T-helper 1 cell (primary cell): ENCODE measurements at places on chromosomes 1 and 21.

DNA sequence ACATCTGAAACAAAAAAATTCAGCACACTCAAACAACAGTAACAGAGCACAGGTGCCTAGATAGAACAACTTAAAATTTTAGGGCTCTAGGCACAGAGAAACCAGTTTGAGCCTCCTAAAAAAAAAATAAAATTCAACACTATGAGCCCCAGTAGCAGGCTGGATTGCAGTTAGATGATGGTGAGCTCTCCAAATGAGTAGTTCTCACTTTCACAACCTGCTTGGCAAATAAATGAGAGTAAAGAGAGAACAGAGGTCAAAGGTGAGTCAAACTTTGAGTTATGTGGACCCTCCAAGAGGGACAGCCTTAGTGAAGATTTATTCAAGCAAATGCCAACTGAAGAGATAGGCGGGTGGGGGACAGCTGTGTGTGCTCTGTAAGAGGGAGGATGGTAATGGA is 3.6 kb downstream of the BEND5 start:
- DNase-seq = no peak

DNA sequence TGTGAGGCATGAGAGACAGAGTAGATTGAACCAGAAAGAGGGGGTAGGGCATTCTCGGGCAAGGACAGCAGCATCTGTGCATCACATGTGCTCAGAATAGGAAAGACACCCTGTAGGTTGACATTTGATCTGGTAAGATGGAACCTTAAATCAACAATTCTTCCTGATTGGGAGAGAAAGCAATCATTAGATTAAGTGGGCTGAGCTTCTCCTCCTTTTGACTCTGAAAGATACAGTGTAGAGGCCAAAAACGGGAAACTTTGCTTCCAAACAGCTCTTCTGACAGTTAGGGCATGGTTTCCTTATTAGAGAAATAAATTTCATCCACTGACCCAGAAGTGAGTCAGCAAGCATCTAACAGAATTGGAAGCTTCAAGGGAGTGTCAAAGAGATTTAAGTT is 9.7 kb downstream of the KIF14 start:
- DNase-seq = no peak

GRCh38 chr1:109787211-109787844 is 23.6 kb upstream of the EPS8L3 start:
- no peak for DNase-seq

DNA sequence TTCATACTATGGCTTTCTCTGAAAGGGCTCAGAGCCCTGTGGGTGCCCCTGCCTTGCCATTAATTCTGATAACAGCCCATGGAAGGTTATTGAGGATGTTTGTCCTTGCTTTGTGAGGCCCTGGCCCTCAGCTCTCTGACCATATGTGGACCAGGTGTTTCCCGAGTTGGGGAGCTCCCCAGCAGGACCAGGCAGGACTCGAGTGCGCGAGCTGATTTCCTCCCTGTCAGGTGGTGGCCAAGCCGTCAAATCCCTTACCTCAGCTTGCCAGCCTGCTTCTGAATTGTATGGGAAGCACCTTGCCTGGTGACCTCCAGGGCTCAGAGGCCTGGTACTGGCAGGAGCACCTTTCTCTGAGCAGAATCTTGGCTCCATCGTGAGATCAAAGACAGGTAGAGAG is 17.9 kb upstream of the SDE2 start:
- no peak for DNase-seq

DNA sequence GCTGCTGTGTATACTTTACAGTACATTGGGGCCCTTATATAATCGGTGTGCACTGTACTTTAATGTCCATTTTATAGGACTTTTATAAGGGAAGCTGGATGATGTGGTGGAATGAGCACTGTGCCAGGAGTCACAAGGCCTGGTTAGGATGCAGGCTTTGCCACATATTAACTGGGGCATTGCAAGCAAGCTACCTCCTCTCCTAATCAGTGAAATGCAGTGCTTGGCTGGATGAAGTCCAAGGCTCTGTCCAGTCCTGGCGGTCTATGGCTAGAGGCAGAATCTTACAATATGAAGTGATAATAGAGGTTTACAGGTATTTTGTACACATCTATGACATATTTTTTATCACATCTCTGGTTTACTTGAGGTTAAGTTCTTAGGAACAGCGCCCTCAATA is 1.7 kb upstream of the PKP1 start:
- DNase-seq = no peak
